CD4-positive, alpha-beta T cell treated with Interleukin-21 for 1 hour (primary cell): ENCODE measurements at places on chromosomes 13 and 19.

GRCh38 chr19:8116437-8117293 lies 32.7 kb downstream of the FBN3 start:
- no peak for DNase-seq

GRCh38 chr13:76380446-76381065 lies 505.6 kb downstream of the KCTD12 start:
- DNase-seq: no peak

- no peak for DNase-seq
These were observed 102.6 kb upstream of the RNF113B start for GRCh38 chr13:98279473-98280175.

- no peak for DNase-seq
These were observed 119.2 kb upstream of the SPACA7 start for GRCh38 chr13:112256716-112257494.

- no peak for DNase-seq
These were observed 186.8 kb upstream of the SOX1 start for GRCh38 chr13:111880185-111880584.

DNA sequence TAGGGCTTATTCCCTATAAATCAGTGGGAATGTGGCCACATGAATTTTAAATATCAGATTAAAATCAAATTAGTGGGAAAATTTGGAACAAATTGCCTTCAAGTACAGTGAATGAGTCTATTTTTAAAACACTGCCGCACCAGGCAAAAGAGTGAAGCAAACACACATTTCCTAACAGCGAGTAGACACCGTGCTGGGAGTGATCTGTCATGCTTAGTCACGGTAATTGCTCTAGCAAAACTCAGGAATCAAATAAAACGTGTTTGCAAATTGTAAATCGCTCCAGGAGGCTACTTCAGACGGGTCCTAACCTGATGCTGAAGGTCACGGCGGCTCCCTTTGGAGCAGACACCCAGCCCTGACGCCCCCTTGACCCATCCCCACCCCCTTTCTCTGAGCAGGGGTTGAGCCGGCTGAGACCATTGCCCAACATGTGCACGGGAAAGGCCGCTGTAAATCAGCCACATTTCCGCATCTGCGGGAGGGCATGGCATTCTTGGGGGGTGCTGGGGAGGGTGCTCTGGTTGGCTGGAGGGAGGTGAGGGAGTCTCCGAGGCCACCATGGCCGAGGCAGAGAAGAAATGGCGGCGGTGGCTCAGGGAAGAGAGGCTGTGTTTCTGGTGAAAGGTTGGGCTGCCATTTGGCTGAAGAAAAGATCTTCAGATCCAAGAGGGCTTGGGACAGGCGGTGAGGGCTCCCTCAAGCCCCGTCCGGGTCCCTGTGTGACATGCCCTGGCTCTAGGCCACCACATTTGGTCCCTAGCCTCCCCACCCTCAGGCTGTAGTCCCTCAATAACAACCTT lies 8.9 kb downstream of the CEBPA start:
- no peak for DNase-seq

- DNase-seq: peak; percentile 50
These were observed 6.7 kb downstream of the GRIN2D start for GRCh38 chr19:48400018-48400742.

GRCh38 chr19:11152318-11153062 lies 3.1 kb downstream of the SPC24 start:
- DNase-seq: no peak

GRCh38 chr13:109751477-109751876 lies 34.9 kb downstream of the IRS2 start:
- DNase-seq: no peak

DNA sequence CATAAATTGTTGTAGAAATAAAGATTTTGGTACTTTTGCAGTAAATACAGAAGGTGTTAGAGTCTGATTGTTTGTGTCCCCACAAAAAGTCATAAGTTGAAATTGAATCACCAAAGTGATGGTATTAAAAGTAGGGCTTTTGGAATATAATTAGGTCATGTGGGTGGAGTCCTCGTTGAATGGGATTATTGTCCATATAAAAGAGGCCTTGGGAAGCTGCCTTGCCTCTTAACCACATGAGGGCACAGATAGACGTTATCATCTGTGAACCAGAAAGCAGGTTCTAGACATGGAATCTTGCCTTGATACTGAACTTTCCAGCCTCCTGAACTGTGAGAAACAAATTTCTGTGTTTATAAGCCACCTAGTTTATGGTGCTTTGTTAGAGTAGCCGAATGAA lies 186.8 kb downstream of the PRR20E start:
- DNase-seq: no peak

GRCh38 chr19:6753178-6754031 lies 13.8 kb downstream of the SH2D3A start:
- peak; percentile 85 for DNase-seq

- no peak for DNase-seq
These were observed 10.6 kb downstream of the CYP4F11 start for GRCh38 chr19:15923702-15924101.

DNA sequence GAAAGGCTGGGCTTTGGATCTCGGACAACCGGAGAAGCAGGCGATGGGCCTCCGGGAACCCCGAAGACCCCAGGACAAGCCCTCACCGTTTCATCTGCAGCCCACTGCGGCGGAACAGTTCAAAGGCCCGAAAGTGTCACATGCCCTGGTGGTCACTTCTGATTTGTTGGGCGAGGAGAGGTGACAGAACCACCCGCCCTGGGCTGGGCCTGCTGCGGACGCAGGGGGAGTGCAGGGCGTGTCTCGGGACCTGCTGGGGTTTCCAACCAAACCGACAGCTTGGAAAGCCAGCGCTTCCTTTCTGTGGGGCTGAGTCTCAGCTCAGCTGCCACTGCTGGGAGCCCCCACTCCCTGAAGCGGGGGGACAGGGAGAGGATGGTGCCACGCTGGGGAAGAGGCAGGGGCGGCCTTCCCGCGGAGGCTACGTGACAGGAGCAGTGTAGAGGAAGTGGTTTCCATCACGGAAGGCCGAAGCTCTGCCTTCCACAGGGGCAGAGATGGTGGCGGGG lies 22.8 kb upstream of the ZBTB7A start:
- DNase-seq: peak; percentile 70

GRCh38 chr13:110261166-110262081 lies 45.5 kb downstream of the COL4A1 start:
- no peak for DNase-seq

DNA sequence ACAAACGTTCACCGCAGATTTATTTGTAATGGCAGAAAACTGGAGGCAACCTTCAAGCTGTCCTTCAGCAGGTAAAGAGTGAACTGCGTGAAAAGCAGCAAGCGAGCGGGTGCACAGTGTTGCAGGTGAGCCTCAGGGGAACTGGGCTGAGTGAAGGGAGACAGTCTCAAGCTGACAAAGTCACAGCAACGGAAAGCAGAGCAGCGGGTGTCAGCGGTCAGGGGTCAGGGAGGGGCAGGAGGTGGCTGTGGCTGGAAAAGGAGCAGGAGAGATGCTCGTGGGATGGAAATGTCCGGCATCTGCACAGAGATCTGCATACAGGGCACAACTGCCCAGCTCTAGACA lies 8.5 kb upstream of the RASA3 start:
- peak; percentile 52 for DNase-seq

GRCh38 chr19:1860042-1860775 lies 3.2 kb downstream of the KLF16 start:
- peak; percentile 77 for DNase-seq

GRCh38 chr19:48571378-48572162 lies 19.6 kb downstream of the SULT2B1 start:
- DNase-seq: no peak

DNA sequence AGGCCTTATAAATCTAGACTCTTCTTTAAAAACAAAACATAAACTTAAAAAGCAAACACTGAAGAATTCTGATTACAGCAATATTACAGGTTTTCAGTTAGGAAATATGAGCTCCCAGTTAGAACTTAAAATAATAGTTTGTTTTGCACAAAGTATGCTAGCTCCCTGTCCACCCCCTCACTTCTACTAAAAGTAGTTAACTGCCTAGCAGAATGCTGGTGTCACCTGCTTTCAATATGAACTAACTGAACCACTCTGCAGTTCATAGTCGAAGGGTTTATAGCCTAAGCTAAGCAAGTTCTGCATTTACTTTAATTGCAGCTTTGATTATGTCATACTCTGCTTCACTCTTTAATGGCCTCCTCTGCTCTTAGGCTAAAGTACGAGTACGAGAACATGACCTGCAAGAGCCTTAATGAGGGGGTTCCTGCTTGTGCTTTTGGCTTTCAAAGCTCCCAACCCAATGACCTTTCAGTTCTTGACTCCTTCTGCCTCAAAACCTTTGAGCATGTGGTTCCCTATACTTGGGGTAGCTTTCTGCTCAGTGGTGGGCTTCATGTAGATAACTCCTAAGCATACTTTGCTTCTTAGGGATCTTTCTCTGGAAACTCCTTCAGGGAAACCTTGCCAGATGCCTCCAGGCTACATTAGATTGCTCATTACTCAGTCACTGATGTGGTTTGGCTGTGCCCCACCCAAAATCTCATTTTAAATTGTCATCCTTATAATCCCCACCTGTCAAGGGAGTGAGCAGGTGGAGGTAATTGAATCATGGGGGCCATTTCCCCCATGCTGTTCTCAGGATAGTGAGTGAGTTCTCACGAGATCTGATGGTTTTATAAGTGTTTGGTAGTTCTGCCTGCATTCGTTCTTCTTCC lies 278.9 kb upstream of the ARGLU1 start:
- DNase-seq: no peak

DNA sequence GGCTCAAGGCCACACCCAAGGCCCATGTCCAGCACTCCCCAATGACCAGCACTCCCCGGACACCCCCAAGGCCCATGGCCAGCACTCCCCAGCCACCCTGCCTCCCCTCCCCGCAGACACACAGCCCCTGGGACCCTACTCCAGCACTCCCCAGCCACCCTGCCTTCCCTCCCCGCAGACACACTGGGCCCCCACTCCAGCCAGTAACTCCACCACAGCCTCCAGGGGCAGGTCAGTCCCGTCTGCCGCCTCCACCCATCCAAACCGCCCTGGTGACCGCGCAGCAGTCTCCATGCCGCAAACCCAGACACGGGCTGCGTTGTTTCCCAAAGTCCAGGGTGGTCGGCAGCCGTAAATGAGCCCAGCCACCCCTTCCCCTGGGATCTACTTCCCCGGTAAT lies 70.7 kb downstream of the SPACA7 start:
- DNase-seq: no peak

- DNase-seq: peak; percentile 42
These were observed 28.8 kb downstream of the EPN1 start for GRCh38 chr19:55703790-55704215.

GRCh38 chr19:55165952-55166529 lies 372 bp downstream of the DNAAF3 start:
- DNase-seq: peak; percentile 62

DNA sequence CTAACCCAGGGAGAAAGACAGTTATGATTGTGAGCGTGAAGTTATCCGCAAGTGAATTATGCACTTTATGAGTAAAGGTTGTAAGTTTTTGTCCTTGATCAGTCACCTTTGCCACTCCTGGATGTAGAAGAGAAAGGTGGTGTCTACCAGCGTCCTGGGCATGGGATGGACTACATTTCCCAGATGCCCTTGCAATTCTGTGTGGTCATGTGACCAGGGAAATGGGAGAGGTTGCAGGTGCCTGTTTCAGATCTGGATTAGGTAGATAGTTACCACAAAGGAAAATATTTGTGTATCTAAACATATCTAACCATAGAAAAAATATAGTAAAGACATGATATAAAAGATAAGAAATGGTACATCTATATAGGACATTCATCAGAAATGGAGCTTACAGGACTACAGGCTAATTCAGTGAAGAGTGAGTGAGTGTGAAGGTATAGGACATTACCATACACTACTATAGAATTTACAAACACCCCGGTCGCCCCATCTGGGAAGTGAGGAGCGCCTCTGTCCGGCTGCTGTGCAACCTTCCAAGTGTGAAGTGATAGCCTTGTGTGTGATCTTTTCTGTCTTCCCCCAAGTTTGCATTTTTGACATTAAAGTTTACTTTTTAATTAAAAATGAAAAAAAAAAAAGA lies 51.6 kb upstream of the CACNA1A start:
- DNase-seq: peak; percentile 19

DNA sequence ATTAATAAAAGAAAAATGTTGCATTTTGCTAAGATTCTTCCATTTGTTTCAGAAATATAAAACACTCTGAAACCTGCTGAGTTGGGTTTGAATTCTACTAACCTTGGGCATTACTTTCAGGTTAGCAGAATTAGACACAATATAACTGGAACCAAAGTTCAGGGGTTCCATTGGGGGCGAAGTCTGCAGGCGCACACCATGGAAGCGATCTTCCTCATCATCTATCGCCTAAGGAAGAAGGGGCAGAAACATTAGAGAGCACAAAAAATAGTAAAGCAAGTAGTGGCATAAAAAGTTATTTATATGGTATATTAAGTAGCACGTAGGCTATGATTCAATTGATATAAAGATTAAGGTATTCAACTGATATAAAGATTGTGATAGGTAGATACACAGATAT lies 34.1 kb downstream of the CARD8 start:
- no peak for DNase-seq

DNA sequence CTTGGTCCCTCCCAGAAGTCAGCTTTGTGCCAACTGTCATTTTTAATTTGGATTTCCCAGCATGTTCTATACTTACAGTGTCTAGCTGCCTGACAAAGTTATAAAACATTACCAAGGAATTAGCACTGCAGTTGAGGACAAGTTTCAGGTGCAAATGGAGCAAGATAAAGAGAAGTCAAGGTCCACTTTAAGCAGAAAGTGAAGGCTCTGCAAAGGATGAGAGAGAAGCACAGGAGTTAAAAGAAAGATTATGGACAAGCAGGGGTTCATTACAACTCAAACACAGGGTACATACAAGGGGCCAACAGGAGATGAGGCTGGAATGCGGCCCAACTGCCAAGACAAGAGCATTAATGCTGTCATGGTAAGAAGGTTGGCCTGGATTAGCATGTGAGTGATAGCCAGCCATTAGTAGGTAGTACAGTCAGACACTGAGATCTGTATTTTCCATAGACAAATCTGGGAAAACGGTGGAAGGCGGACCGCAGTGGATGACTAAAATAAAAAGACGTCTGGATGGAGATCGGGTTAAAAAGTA lies 17.6 kb downstream of the UBL3 start:
- no peak for DNase-seq

- no peak for DNase-seq
These were observed 13.2 kb downstream of the DNAJC15 start for GRCh38 chr13:43036351-43037250.

DNA sequence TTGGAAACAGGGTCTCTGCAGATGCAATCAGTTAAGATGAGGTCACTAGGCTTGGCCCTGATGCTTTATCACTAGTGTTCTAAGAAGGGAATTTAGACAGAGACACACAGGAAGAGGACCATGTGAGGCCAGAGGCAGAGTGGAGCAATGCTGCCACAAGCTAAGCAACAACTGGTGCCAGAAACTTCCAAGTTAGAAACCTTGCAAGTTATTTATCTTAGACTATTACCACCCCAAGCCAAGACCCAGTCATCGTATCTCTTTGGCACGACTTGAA lies 81.1 kb downstream of the DOCK9 start:
- no peak for DNase-seq
